ENCODE measurements at places on chromosomes 12 and 14.

- no peak for DNase-seq
Measured at GRCh38 chr14:75752907-75753594, 92.0 kb downstream of the TTLL5 start.

GRCh38 chr12:80186727-80187217, 87.4 kb downstream of the OTOGL start:
- DNase-seq, result no peak

DNA sequence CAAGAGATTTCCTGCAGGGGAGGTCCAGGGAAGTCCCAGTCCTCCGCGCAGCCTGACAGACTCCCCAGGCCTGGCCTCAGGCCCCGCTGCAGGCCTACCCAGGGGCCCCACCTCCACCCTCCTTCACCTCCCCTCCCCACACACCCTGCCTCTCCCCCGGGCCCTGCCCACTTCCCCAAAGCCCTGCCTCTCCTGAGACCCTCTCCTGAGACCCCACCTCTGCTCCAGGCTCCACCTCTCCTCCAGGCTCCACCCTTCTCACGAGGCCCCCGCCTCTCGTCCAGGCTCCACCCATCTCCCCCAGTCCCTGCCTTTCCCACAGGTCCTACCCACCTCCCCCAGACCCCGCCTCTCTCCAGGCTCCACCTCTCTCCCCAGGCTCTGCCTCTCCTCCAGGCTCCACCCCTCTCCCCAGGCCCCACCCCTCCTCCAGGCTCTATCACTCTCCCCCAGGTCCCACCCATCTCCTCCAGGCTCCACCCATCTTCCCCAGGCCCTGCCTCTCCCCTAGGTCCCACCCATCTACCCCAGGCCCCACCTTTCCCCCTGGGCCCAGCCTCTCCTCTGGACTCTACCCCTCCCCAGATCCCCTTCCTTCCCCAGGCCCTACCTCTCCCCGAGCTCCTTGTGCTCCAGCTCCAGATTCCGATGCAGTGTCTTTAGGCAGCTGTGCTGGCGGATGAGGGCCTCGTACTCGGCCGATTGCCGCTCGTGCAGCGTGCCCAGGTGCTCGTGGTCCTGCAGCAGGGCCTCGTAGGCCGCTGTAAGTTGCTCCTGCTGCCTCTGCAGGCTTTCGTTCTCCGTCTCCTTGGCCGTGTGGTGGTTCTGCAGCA, 58.8 kb upstream of the GPR68 start:
- DNase-seq, result no peak

GRCh38 chr14:91545946-91546716, 36.0 kb upstream of the PPP4R3A start:
- DNase-seq, result no peak

DNA sequence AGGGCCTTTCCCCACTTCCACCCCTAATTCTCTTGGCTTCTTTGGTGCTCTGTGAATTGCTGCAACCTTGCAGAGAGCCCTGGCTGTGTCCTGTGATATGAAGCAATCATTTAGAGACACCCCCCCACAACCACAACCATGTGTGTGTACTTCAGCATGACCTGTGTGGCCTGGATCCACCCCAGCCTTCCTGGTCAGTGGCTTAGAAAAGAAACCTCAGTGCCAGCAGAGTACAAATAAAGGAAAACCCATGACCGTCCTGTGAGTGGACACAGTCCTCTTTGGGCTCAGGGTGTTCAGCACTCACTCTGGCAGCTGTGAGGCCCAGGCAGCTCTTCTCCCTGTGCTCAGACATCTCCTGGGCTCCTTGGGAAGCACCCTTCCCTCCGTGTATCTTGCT, 206.6 kb upstream of the DIO3 start:
- DNase-seq, result no peak

GRCh38 chr14:64867182-64867581, 12.5 kb downstream of the SPTB start:
- no peak for DNase-seq

- no peak for DNase-seq
Measured at GRCh38 chr14:67673451-67673850, 981 bp downstream of the VTI1B start.

DNA sequence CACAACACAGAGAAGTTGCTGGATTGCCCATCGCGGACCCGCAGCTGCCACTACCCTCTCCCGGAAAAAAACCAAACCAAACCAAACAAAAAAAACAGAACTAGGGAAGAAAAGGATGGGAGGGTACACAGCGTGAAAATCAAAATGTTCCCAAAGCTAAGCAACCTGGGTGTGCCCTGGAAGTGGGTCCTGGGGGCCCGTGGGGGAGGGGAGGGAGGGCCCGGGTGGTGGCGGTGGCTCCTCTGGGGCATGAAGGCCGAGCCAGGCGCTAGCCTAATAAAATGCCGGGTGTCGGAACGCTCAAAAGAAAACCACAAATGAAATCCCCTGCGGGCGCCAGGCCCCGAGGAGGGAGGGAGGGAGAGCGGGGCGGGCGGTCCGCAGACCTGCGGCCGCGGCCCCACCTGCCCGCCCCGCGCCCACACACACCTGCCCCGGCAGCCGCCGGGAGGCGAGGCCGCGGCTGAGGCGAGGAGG, 787 bp downstream of the HECTD4 start:
- no peak for DNase-seq

DNA sequence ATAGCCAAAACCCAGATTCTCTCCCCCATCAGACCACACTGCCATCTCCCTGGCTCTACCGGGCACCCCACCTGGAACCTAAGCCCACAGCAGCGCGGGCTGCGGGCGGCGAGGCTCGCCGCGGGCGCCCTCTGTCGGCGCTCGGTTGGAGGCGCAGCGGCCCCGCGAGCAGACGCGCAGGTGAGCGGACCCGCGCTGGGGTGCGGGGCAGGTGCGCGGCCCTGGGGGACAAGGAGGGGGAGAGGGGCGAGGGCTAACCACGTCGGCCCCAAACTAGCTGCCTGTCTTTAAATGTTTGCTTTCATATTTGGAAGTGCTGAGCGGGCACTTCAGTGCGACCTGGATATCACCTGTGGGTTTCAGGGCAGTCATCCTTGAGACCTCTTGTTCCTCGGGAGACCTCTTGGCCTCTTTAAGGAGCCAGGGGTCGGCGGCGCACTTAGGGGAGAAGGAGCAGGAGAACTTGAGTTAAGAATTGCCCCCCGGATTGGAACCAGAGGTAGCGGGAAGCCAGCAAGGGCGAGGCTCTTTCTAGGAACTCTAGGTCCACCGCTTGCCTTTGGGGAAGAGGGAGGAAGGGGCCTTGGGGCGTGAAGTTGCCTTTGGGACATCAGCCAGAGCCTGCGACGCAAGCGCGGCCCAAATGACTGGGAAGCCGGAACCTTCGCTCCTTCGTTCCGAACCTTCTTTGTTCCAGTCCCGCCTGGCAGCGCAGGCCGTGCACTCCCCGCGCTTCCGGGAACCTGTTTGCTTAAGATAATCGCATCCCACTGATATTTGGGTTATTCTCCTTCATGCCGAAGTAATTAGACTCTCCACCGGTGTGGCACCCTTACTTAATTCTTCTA, 78.7 kb downstream of the NEDD1 start:
- DNase-seq, result no peak

DNA sequence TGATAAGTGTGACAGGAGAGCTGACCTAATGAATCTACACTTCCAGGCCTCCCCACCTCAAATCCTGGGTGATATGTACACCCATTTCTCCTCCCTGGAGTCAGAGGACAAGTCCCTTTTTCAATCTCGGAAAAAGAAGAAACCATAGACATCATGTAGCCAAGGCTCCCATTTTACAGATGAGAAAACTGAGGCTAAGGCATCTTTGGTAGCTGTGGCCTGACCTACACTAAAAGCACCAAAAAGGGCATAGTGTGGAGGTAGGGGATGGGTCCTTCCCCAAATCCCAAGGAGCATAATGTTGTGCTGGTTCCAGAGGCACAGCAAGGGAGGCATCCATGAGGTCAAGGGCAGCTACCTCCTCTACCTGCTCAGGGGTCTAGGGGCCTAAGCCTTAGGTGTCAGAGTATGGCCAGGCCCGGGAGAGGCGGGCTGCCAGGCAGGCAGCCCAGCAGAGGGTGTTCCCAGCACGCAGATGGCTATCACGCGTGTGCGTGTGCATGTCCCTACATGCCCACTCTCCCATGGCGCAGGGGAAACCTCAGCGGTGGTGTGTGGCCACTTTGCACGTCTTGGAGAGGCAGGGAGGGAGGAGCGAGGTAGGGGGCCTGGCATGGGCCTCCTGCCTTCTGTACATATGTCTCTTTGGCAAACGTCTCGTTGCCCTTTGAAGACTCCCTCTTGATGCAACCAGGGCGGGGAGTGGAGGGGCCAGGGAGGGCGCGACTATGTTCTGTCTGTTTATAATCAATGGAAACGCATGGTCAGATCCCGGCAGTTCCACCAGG, 2.5 kb downstream of the PGF start:
- no peak for DNase-seq

DNA sequence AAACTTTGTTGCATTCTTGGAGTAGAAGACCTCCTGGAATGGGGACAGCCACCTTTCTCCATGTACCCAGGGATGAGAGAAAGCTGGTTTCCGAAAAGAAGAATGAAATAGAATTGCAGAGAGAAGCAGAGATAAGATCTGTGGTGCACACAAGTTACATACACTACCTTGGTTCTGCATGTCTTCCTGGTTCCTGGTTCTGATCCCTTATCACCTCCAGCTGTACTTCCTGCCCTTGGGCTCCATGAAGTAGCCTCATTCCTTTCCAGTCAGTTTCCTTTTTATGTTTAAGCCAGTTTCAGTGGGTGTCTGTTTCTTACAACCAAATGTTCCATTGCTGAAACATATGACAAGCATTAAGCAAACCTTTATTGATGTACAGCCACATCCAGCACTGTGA, 69.3 kb downstream of the FBXW8 start:
- no peak for DNase-seq

DNA sequence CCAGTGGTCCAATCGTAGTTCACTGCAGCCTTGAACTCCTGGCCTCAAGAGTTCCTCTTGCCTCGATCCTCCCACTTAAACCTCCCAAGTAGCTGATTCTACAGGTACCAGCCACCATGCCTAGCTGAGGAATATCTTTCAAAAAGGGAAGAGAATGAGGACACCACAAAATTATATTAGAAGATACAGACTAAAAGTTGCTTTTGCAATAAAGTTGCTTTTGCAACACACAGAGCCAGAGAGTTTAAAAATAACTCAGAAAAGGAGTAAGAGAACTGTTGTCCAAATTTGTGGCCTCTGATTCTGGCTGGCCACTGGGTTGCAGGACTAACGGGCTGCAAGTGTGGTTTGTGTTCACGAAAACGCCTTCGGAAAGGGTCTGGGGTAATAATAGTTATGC, 19.8 kb downstream of the TMEM253 start:
- DNase-seq, result no peak

DNA sequence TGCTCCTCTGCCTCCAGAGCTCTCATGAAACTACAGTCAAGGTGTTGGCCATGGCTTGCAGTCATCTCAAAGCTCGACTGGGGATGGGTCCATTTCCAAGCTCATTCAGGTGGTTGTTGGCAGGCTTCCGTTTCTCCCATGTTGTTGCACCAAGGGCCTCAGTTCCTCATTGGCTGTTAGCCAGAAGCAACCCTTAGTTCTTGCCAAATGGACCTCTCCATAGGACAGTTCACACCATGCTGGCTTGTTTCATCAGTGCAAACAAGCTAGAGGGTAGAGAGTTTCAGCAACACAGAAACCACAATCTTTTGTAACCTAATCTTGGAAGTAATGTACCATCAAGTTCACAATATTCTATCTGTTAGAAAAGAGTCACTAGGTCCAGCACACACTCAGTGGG, 22.7 kb upstream of the PPM1A start:
- DNase-seq, result no peak

- DNase-seq, result no peak
Measured at GRCh38 chr12:11965258-11965910, 105.4 kb upstream of the BCL2L14 start.

GRCh38 chr12:22034709-22035506, 11.1 kb upstream of the CMAS start:
- DNase-seq, result no peak

GRCh38 chr14:31207755-31208545, at the start of gene HECTD1:
TSS of gene HECTD1 (minus strand) at chr14:31207793. CDS start at chr14:31205936, 1,857 bp downstream.
- DNase-seq, result peak; percentile 71

DNA sequence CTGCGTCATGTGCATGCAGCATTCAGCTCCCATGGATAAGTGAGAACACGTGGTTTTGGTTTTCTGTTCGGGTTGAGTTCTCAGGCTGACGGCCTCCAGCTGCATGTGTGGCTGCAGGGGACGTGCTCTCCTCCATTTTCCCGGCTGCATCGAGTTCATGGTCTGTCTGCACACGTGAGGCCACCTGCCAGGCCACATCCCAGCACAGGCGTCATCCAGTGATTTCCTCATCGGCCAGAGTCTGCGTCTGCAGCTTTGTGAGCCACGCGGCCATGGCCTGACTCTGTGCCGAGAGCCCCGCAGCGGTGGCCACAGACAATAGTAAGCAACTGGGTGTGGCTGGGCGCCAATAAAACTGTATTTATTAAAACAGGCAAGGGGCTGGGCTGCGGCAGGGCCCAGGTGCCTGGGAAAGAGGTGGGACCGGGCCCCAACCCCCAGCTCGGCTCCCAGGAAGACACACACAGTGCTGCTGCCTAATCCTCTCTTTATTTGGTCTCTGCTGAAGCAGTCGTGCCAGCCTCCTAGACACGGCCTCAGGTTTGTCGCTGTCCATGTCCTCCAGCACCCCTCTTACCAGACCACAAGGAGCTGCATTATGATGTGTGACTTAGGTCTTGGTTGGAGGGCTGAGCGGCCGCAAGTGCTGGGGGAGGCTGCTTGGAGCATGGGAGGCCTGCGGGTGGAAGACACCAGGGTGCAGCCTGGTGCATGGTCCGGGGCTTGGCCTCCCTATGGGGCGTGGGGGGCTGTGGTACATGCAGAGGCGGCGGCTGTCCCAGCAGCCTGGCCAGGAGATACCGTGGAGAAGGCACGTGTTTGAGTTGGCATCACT, 52.0 kb downstream of the NOC4L start:
- no peak for DNase-seq

GRCh38 chr14:101478796-101479410, 82.4 kb upstream of the DIO3 start:
- DNase-seq, result no peak

DNA sequence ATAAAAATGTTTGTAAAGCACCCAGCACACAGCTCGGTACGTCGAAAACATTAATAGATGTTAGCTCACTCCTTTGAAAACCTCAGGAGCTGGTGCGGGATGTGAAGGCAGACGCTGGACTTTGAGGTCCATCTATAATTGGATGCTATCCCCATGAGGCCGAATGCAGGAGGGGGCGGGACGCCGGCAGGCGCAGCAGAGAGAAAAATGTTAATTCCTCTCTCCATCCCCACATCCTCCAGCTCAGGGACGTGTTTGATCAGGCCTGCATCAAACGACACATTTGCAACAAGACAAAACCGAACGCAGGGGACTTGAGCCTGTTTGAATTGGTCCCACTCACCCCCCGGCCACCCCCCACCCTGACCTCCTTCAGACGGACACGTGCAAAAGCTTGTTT, 231.0 kb downstream of the RBM19 start:
- DNase-seq, result no peak

DNA sequence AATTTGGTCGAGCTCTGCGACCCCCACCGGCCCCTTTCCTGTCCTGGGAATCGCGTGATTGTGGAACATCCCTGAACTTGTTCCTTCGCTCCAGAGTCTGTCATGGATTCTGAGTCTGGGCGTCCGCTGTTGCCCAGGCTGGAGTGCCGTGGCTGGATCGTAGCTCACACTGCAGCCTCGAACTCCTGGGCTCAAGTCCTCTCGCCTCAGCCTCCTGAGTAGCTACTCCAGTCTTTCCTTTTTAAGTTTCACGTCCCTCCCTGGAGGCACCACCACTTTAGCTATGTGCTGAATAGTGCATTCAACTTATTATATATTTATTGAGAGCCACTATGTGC, 698 bp downstream of the ACOT6 start:
- DNase-seq, result no peak

All from stimulated activated CD8-positive, alpha-beta memory T cell treated with anti-CD3 and anti-CD28 coated beads, Interleukin-7, amount 100 ng/mL, for 1 hour (primary cell).